Fibroblast of lung (primary cell): ENCODE measurements at places on chromosomes 12 and 14.

DNA sequence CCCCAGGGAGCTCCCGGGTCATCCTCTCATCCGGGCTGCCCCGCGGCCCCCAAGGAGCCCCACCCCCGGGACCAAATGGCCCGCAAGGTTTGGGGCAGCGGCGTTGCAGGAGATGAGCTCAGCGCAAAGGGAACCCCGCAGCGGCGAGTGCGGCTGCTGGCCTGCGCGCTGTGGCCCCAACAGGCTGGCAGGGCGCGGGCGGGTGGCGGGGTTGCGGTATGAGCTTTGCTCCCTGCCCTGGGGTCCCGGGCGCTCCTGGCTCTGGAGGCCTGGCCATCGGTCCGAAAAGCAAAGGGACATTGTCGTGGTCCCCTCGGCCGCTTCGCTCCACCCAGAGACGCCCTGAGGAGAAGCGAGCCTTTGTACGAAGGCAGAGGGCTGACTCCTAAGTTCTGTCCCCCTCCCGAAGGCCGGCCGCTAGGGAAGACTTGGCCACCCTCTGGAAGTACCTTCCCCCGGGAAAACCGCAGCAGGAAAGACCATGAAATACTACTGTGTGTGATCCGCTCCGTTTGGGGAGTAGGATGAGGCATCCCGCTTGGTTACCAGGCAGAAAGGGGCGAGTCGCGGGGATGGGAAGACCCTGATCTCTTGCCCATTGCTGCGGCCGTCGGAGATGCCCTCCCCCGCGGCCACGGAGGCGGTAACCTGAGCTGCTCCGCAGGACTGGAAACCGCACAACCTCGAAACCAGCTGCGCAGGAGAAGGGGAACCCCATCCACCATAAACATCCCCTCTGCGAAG lies 620 bp upstream of the NID2 start:
- peak; percentile 72 for DNase-seq

- peak; percentile 24 for DNase-seq
These were observed 441.1 kb downstream of the ETNK1 start for GRCh38 chr12:23066095-23066494.

DNA sequence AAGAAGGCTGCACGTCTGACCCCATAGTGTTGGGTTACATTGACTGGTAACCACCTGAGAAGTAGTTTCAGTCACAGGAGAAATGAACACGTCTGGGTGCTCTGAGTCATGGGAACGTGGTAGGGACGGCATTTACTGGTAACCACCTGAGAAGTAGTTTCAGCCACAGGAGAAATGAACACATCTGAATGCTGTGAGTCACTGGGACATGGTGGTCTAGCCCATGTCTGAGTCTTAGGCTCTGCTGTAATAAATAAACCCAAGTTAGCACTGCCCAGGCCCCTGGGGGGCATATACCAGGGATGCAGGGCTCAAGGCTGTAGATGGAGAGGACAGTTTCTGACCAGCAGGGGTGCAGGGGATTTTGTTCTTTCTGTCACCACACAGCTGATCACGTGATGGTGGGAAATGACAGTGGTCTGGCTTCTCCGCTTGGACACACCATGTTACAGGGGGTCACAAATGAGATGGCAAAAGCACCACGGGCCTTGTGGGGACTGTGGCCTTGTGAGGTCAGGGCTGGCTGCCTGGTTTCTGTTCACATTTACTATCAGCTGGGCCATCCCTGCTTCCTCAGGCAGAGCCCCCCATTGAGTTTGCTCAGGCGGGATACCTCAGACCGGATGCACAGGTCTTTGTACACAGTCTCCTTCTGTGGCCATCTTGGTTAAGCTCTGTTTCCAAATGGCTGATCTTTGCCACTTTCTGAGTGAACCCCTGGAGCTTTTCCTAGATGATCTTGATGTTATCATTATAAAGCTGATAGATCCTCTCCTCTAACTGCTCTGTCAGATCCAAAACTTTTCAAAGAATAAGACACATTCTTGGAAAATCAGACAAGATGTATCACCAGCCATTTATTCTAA lies 9.8 kb upstream of the C12orf42 start:
- peak; percentile 3 for DNase-seq

DNA sequence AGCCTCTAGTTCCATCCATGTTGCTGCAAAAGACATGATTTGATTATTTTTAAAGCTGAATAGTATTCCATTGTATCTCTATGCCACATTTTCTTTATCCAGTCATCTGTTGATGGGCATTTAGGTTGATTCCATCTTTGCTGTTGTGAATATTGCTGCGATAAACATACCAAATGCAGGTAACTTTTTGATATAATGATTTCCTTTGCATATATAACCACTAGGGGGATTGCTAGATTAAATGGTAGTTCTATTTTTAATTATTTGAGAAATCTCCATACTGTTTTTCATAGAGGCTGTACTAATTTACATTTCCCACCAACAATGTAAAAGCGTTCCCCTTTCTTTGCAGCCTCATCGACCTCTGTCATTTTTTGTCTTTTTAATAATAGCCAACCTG lies 342.5 kb downstream of the MDGA2 start:
- no peak for DNase-seq

GRCh38 chr14:65423982-65424381 lies 11.5 kb downstream of the FUT8 start:
- no peak for DNase-seq

DNA sequence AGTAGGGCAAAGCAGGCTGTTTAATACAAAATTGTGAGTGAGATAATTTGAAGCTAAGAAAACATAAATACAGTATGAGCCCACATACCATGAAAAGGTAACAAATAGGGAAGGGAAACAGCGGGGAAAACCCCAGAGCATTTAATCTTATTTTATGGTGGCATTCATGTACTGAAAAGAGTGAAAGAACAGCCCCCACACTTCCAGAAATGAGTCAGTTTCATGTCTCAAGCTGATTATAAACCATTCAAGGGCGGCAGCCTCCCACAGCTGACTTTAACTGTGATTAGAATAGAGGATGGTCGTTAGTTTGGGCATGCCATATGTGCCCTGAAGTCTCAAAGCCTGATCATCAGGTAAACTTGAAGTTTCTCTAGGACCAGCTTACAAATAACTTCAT lies 64.5 kb downstream of the FOXG1 start:
- DNase-seq = peak; percentile 3

- peak; percentile 59 for DNase-seq
These were observed 7.6 kb upstream of the RAB21 start for GRCh38 chr12:71746974-71747611.

- peak; percentile 11 for DNase-seq
These were observed 712 bp upstream of the FZD10 start for GRCh38 chr12:130161261-130162243.

GRCh38 chr14:102817942-102818940 lies 41.0 kb downstream of the TRAF3 start:
- DNase-seq = peak; percentile 60

DNA sequence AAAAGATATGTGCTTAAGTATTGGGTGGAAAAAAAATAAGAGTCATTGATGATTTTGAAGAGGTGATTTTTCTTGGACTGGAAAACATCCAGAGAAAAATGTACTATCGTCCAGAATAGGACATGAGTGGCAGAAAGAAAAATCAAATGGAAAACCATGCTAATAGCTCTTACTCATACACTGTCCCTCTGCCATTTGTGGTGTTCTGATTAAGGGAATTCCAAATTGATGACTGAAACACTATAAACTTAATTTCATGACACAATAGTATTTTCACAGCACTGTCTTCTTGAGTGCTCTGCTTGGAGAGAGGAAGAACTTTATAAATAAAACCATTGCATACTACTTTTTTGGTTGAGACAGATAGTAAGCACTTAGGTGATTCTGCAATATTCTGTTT lies 72.4 kb downstream of the USP15 start:
- peak; percentile 54 for DNase-seq

DNA sequence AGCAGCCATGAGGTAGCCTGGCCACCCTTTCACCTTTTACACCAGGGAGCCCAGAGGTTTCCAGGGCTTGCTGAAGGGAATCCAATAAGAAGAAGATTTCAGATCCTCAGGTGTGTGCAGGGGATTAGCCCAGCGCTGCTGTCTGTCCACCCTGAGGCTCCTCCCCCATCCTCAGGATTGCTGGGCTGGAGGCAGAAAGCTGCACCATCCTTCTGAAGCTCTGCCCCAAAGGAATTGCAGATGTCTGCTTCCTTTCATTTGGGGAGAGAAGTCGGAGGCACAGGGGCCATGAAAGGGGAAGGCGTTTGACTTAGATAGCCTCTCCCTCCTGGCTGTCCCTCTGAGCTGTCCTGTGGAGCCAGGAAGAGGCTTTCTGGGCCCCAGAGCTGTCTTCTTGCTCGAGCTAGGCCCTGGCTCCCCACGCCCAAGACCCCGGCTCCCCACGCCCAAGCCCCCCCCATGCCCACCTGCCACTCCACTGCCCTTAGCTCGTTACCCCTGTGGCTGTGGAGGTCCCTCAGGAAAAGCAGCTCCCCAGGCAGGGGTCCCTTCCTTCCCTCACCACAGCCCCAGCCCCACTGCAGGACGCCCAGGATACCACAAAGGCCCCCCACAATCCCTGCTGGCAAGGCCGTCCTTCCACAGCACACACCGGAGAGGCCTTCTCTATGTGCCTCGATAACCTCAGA lies 359.0 kb downstream of the CACNA1C start:
- no peak for DNase-seq

DNA sequence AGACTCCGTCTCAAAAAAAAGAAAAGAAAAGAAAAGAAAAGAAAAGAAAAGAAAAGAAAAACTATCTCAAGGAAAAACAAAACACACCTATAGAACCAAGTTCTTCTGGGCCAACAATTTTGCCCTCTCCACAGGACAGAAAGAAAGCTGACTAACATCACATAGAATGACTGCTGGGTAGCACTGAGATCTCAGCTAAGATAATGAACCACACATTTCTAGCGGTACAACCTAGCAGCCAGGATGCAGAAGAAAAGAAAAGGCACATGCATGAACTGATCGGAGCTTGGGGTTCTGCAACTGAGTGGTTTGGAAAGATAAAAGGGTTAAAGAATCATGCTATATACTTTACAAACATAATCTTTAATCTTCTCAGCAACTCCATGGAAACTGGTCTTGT lies 19.5 kb downstream of the TMED10 start:
- DNase-seq = peak; percentile 56

DNA sequence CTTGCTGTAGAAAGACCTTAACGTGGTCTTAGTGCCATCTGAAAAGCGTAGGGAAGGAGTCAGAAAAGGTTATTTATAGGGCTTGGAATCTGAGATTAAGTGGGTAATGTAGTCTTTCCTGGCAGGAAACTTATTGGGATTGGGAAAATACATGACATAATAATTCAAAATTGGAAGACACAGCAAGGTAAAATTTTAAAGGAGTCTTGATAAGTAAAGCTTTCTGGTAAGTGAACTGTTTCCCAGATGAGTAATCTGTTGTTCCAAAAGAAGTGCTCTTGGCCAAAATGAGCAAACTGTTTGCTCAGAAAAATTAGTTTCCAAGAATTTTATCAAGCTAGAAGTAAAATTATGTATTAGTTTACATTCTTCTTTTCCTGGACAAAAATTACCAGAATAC lies 149.3 kb upstream of the TMTC2 start:
- DNase-seq = no peak

GRCh38 chr12:85036733-85037132 lies 582 bp downstream of the LRRIQ1 start:
- no peak for DNase-seq
